ENCODE measurements at places on chromosomes 5 and 9. TPM values are rescaled to one million over a fixed set of nuclear protein-coding genes. Genes with fewer than 3 reads are reported as not detected.
A peak's percentile ranks its signal among the peaks of the same experiment; 100 is the strongest.

- no peak for DNase-seq
These were observed 351.7 kb downstream of the DIRAS2 start for GRCh38 chr9:90290716-90291485.

DNA sequence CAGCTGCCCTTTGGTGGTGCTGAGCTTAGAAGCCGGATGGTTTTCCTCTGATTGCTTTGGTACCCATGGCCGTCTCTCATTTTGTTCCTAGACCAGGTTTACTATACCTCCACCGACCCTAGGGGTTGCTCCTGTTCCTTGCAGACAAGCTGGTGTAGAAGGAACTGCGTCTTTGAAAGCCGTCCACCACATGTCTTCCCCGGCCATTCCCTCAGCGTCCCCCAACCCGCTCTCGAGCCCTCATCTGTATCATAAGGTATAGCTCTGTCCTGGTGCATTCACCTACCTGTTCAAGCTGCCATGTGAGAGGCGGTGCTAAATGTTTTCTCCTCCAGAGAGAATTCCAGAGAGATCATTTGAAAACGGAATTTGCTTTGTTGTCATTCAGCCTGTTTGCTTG is 39.5 kb downstream of the TENT4A start:
- no peak for DNase-seq

DNA sequence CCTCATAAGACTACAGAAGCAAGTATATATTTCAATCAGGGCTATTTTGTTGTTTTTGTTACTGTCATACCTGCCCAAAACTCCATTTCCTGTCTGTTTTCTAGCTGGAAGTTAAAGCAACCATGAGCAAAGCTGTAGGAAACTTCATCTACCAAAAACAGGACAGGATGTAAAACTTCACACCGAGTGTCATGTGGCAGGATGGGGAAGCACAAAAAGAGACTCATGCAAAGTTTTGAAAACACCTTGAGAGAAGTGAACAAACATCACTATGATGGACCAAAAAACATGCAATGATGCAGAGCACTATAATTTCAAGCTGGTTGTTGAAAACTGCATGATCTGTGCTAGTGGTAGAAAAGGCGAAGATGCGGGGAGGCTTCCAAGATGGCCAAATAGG is 6.3 kb upstream of the GZMA start:
- no peak for DNase-seq

DNA sequence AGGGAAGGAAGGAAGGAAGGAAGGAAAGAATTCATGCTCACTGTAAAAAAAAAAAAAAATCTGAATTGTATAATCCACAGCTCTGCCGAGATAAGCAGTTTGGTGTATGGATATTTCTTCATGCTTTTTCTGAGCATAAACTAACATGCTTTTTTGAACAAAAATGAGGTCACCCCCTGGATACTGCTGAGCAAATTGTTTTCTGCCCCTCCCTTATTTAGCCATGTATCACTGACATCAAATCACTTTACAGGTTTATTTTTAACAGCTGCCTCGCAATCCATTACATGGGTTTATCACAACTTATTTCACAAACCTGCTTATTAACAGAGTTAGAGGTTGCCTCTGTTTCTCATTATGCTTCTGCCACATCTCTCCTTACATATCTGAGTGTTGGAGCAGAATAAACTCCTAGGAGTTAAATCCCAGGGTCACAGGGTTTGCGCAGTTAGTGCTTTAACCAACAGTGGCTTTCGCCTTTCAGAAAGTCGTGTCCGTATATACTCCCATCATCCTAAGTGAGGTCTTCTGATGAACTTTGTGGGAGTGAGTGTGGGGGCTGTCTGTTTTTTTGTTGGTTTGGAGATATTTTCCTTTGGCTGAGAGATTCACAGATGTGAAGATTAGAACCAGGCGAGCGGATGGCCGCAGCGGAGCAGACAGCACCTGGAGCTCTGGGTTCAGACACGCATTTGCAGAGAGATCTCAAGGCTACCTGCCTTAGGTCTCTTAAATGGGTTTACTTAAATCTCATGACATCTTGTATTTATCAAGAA is 57.7 kb downstream of the AK8 start:
- DNase-seq, result no peak

- no peak for DNase-seq
These were observed 1211.2 kb downstream of the EFNA5 start for GRCh38 chr5:106459541-106459940.

DNA sequence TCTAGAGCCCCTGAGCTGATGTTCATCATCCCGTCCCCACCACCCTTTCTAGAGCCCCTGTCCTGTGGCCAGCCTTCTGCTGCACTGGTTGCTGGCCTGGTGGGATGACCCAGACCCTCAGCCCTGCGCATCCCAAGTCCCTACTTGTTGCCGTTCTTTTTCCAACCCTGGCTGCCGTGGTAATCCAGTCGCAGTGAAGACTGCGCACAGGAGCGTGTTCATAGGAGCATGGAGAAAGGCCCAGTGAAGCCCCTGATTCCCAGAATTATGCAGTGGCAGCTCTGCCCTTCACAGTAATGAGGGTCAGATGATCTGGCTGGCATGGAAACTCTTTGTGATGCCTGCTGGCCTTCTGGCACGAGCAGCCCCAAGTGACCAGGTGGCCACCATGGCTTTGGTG is 183.3 kb downstream of the CACNA1B start:
- no peak for DNase-seq

- DNase-seq, result no peak
These were observed 42.0 kb downstream of the ERMP1 start for GRCh38 chr9:5790923-5791322.

DNA sequence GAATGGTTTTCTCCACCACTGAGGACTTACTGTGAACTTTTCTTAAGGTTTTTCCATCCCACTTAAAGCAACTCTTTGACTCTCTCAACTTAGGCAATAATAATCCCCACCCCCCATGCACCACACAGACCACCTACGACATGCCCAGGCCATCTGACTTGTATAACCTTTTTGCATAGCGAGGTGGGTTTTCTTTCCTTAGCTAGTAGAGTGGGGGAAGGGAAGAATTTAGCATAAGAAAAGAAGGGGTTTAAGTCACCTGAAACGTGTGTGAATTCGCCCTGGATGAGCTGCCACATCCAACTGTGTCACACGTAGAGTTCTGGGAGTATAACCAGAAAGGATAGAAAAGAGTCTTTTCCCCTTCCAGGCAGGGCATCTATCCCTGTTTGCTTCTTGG is 262.7 kb downstream of the YTHDC2 start:
- peak; percentile 3 for DNase-seq

DNA sequence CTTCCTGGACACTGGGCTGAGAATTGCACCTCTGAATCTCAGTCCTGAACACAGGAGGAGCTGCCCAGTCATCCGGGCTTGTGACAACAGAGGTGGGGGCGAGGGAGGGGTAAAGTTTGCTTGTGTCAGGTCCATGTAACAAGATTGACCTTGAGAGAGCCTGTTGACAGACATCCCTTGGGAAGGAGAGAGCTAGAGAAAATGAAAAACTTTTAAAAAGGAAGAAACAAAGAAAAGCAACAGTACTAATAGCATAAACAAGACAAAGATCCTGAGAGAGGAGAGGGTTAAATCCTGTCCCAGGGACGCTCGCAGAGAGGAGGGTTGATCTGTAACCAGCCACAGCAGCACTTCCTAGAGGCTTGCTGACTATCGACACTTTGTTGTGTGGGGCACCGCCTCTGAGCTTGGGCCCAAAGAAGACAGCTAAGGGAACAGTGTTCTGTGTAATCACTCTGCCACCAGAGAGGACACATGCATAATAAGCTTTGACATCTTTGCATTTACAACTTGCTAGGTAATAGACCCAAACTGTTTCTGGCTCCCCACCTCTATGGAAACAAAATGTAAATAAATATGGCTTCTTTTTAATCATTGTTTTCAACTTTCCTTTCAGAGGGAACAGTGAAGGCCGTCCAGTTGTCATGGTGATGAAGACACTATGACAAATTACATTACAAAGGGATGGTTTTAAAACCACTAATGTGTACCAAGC is 363.7 kb downstream of the CSNK1G3 start:
- DNase-seq, result no peak

- DNase-seq, result peak; percentile 43
These were observed 39.8 kb upstream of the ACO1 start for GRCh38 chr9:32344551-32345182.

DNA sequence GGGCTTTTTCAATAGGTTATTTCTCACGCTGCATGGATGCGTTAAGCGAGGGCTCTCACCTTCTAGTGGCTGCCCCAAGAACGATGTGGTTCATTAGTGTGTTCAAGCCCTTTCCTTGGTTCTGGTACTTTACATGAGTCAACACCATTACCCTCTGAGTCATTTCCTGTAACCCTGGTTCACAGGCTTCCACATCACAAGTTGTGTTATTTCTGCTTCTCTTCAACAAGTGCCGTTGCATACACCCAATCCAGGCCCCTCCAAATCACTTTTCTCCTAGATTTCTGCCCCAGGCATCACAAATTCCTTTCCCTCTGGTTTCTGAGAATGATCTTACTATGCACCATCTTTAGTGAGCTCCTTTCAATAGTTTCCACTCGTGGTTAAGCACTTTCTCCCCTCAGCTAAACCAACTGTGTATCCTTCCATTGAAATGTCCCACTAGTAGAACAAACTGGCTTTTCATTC is 69.5 kb upstream of the RAD23B start:
- peak; percentile 5 for DNase-seq

DNA sequence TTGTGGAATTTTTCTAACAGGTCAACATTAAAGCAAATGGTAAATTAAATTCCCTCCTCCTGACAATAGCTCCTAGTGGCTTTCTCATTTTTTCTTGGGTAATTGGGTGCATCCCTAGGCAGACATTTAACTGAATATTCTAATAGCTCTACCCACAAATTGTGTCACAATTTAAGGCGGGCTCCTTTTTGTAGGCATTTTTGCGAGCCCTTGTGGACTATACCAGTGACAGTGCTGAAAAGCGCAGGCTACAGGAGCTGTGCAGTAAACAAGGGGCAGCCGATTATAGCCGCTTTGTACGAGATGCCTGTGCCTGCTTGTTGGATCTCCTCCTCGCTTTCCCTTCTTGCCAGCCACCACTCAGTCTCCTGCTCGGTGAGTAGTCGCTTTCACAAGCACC is 20.0 kb downstream of the MTRR start:
- DNase-seq, result no peak

DNA sequence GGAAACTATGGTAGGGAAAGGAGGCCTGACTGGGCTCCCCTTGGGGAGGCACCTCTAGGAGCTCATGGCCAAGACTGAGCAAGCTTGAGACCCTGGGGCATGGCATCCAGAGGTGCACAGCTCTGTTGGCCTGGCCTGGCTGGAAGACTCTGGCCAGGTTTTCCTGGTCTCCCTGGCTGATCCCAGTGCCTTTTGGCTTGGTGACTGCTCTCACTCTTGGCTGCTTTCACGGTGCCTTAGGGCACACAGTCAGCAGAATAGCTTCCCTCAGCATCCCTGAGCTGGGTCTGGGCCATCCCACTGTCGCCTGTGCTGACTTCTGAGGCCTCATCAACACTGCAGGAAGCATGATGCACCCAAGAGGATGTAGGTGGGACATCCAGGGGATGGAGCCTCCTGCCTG is 13.4 kb upstream of the DELE1 start:
- no peak for DNase-seq

GRCh38 chr5:14147210-14147609 is 4.1 kb downstream of the TRIO start:
- no peak for DNase-seq

DNA sequence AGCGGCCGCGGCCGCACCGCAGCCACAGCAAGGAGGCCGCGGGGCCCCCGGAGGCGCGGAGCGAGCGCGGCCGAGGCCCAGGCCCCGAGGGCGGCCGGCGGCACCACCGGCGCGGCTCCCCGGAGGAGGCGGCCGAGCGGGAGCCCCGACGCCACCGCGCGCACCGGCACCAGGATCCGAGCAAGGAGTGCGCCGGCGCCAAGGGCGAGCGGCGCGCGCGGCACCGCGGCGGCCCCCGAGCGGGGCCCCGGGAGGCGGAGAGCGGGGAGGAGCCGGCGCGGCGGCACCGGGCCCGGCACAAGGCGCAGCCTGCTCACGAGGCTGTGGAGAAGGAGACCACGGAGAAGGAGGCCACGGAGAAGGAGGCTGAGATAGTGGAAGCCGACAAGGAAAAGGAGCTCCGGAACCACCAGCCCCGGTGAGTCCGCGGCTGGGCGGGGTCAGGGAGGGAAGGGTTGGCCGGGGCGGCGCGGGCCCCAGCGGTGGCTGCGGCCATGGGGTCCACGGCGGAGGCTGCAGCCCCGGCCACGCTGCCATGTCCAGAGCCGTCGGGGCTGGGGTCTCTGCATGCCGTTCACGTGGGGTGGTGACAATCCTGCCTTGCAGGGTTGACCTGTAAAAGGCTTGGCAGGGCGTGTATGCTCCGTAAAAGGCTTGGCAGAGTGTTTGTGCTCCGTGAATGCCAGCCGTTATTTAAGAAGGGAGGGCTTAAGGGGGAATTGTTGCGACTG is 146.0 kb downstream of the CACNA1B start:
- DNase-seq, result no peak

GRCh38 chr5:43389679-43390329 is 22.4 kb downstream of the CCL28 start:
- DNase-seq, result peak; percentile 50

GRCh38 chr5:150289551-150290390 is at the start of gene CAMK2A:
Gene CAMK2A, minus strand, starts transcription at chr5:150289773. Its CDS starts 148 bp downstream, at chr5:150289625.
- peak; percentile 68 for DNase-seq

- no peak for DNase-seq
These were observed 65.0 kb downstream of the NSUN2 start for GRCh38 chr5:6567835-6568234.

DNA sequence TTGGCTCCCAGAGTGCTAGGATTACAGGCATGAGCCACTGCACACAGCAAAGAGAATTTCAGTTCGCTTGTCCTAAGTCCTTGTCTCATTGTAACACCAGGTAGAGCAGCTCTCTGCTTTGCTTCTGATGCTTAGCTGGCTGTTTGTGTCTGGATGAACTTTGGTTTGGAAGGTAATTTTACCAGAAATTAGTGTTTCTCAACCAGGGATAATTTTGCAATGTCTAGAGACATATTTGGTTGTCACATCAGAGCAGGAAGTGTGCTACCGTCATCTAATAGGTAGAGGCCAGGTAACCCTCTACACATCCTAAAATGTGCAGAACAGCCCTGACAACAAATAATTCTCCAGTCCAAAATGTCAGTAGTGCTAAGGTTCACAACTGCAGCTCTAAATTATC is 108.8 kb downstream of the SNX18 start:
- no peak for DNase-seq

Gene CLPTM1L
- 102 TPM for total RNA-seq

Gene LPAR1
- 3.8 TPM for total RNA-seq

Gene F2R
- 23.8 TPM for total RNA-seq

Gene CYLC2
- not detected for total RNA-seq

Gene RMRP
- total RNA-seq, result 14,987 TPM

Gene PLAC8L1
- total RNA-seq, result 0.92 TPM

Gene SLC27A6
- total RNA-seq, result 4.5 TPM

Gene SPATA31D4
- total RNA-seq, result not detected

Measured in H1 (cell line).